ENCODE measurements at places on chromosomes 6 and 20.
A peak's percentile ranks its signal among the peaks of the same experiment; 100 is the strongest.

DNA sequence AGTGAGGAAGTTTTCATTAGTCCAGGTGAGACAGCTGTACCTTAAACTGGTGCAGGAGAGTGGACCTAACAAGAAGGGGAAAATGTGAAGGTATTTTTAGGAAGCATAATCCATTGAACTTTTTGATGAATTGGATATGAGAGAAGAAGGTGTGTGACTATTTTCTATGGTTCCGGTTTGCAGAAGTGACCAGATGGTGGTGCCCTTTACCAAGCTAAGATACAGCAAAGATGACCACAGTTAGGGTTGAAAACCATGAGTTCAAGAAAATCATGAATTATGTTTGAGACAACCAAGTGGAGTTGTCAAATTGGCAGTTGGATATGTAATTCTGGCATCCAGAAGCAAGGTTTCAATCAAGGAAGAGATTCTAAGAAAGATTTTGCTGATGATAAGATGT is 61.9 kb upstream of the NRSN1 start:
- DNase-seq, result peak; percentile 13

GRCh38 chr20:24283186-24283585 is 186.2 kb upstream of the SYNDIG1 start:
- DNase-seq, result no peak

DNA sequence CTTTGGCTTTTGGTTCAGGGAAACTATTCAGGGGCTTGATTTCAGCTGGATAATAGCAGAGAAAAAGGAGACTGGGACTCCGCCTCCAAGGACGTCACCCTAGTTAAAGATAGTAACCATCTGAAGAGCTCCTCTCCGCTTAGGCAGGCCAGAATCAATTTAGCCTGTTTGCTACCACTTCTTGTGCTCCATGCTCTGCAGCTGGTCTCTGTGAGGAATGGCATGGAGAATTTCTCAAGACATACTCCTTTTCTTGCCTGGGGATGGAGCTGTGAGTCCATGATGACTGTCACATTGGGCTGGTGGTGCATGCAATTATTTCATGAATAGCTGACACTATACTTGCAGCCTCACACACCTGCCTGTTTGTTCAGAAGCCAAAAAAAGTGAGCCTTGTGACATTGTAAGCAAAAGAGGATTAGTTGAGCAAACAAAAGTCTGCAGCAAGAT is 61.4 kb downstream of the TXLNB start:
- DNase-seq, result no peak

DNA sequence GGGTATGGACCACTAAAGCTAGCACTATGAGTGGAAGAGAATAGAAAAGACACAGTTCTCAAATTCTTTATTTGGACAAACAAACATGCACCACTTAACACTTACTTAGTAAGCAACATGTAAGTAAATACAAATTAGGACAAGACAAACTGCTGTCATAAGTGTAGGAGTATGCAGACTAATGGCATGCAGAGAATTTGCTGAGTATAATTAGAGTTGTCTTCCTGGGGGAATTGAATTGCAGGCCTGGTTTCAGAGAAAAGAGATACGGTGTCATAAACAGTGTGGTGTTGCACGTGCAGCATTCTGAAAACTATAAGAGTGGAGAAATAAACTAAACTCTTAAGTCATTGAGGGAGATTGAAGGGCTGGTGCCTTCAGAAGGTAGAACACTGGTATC is 125.2 kb upstream of the EYA4 start:
- no peak for DNase-seq

- no peak for DNase-seq
These were observed 255.8 kb downstream of the QKI start for GRCh38 chr6:163670336-163670735.

All from progenitor cell of endocrine pancreas (in vitro differentiated cells).